A549 (cell line): ENCODE measurements at places on chromosomes 1 and 21. TPM values are rescaled to one million over a fixed set of nuclear protein-coding genes. Genes with fewer than 3 reads are reported as not detected.

The LCA5L gene
- 0.90 to 1.1 TPM (median 0.99 TPM) in 3 replicates for polyA plus RNA-seq

The OR2T2 gene
- polyA plus RNA-seq: not detected in 3 replicates

The PTCH2 gene
- polyA plus RNA-seq: 0.22 to 0.32 TPM (median 0.25 TPM) in 3 replicates

The SH3BGR gene
- polyA plus RNA-seq: 1.0 to 2.0 TPM (median 1.8 TPM) in 3 replicates

The IGSF21 gene
- not detected in 3 replicates for polyA plus RNA-seq

The TIPRL gene
- 31.6 to 38.3 TPM (median 34.4 TPM) in 3 replicates for polyA plus RNA-seq

The KRTAP19-1 gene
- not detected in 3 replicates for polyA plus RNA-seq

The OVAAL gene
- polyA plus RNA-seq: 0.08 to 0.12 TPM (median 0.09 TPM) in 3 replicates

The SH3BP5L gene
- polyA plus RNA-seq: 14.1 to 15.8 TPM (median 14.3 TPM) in 3 replicates

- no peak for DNase-seq
These were observed 8.8 kb upstream of the ABCB10 start for GRCh38 chr1:229567109-229567868.

DNA sequence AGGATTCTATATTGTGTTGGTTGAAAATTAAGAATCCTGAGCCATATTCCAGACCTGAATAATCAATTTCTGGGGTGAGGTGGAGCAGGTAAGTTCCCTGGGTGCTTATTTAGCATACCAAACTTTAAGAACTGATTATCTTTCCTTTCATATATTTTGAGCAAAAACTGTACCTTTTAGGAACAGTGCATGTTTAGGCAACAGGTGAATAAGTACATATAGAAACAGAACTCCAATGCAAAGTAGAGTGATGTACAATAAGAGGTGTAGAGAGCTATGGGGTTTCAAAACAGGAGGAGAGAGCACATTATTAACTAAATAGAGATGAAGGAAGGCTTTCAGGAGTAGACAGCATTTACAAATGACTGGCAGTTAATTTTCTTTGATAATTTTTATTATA is 28.7 kb downstream of the TMED5 start:
- no peak for DNase-seq

DNA sequence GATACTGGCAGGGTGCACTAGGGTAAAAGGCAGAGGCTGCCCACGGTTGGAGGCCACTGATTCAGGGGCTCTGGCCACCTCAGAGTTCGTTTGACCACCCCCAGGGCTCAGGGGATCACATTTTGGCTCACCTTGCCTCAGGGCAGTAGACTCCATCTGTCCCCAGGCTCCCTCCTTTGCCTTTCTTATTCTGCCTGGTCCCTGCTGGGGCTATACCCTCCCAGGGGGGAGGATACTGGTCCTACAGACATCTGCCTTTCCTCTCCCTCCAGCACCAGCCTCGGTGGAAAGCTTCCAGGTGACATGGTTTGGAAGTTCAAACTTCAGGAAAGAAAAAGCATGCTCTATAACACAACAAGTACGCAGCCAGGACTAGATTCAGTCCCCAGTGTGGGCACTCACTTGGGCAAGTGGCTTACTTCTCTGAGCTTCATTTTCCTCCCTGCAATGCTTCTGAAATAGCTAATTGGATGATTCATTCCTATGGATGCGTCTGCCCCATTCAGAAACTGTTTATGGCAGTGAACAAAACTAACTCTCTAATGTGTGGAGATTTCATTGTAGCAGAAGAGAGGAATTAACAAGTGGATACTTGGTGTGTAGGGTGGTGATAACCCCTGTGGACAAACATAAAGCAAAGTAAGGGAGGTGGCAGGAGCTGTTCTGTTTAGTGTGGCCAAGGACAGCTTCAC is 154.8 kb downstream of the TRABD2B start:
- DNase-seq: no peak

DNA sequence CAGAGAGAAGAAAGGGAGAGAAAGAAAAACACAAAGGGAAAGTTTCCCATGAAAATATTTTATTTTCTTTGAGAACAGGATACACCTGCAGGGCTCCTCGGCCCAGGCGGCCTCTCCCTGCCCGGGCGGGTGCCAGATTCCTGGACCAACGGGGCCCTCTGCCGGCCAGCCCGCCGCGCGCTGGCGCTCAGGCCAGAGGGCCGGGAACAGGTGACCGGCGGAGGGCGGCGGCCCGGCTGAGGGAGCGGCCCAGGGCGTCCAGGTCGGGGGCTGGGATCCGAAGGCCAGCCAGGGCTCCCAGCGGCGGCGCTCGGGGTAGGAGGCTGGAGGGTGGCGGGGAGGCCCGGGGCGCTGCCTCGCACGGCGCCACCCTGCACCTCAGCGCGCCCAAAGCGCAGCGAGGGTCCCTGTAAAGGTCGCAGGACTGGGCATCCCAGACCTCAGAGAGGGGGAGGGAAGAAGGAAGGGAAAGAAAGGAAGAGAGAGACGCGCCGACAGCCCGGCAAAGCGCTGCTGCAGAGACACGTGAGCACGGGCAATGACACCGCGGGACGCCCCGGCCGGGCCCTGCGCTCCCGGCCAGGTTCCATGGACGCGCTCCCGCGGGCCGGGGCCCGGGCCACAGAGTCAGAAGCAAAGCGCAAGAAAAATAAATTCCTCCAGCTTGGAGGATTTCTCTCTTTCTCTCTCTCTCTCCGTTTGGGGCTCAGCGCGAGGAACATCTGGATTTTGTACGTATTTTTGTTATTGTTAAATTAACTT is 927 bp downstream of the WNT9A start:
- DNase-seq: peak; percentile 80

DNA sequence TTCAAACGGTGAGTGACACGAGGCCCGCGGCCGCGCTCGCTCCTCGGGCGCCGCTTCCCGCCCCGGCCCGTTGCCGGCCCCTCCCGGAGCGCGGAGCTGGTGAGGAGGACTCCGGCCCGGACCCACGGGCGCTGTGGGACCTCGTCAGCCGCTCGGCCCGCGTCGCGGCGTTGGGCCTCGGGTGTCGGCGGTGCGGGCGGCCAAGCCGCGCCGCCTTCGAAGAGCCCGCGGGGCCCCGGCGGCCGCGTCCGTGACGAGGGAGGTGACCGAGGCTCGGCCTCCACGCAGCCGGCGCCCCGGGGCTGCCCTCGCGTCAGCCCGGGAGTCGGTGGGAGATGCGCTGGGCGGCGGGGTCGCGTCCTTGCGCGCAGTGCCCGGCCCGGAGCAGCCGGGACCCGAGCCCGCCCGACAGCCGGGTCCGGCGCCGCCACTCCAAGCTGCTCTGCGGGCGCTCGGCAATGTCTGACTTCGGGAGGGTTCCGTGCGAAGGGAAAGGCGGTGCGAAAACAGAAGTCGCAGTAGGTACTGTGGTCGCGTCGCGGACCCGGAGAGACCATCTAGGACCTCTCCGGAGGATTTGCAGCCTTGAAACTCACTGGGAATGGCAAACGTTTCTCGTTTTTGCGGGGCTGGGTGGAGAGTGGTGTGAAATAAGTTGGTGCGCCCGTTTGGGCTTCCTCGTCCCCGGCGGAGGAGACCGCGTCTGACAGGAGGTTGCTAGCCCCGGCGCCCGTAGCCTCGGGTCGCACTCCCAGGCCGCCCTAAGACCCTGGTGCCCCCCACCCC is 829 bp downstream of the SPEN start:
- no peak for DNase-seq

DNA sequence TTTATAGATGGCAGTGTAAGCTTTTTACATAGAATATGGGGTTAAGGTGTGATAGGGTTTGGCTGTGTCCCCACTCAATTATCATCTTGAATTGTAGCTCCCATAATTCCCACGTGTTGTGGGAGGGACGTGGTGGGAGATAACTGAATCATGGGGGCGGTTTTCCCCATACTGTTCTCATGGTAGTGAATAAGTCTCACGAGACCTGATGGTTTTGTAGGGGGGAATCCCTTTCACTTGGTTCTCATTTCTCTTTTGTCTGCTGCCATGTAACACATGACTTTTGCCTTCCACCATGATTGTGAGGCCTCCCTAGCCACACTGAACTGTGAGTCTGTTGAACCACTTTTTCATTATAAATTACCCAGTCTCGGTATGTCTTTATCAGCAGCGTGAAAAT is 290.3 kb upstream of the B3GALT2 start:
- DNase-seq: no peak

DNA sequence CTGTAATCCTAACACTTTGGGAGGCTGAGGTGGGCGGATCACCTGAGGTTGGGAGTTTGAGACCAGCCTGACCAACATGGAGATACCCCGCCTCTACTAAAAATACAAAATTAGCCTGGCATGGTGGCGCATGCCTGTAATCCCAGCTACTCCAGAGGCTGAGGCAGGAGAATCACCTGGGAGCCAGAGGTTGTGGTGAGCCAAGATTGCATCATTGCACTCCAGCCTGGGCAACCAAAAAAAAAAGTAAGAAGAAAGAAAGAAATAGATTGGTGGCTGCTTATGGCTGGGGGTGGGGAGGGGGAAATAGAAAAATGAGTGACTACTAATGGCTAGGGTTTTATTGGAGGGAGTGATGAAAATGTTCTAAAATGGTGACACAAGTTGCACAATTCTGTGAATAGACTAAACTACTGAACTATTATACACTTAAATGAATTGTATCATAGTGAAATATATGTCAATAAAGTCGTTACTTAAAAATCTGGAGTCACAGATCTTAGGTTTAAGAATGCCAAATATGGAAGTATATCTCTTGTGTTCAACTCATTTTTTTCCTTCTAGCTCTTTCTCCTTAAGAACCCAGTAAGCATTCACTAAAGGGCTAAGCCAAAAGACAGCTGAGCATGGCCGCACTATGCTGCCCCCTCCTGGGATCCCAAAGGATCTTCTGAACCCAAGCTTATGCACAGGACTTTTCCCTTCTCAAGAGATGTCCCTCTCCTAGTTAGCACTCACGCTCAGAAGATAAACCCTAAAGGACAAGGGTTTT is 3.2 kb upstream of the NPL start:
- peak; percentile 35 for DNase-seq

GRCh38 chr1:89771991-89772560 is 48.8 kb upstream of the LRRC8D start:
- DNase-seq: no peak

DNA sequence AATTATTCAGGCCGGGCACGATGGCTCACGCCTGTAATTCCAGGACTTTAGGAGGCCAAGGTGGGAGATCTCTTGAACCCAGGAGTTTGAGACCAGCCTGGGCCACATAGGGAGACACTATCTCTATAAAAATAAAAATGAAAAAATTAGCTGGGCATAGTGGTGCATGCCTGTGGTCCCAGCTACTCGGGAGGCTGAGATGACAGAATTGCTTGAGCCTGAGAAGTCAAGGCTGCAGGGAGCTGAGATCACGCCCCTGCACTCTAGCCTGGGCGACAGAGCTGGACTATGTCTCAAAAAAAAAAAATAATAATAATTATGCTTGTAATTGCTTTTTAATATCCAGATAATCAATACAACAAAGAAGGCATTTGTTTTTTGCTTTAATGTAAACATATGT is 91.3 kb downstream of the RIPK4 start:
- DNase-seq: no peak

GRCh38 chr1:40381268-40382107 is 8.0 kb downstream of the SMAP2 start:
- DNase-seq: no peak

- DNase-seq: no peak
These were observed 54.6 kb upstream of the IPO9 start for GRCh38 chr1:201774224-201774982.

GRCh38 chr1:161722406-161722805 is 1.1 kb downstream of the FCRLB start:
- no peak for DNase-seq

- no peak for DNase-seq
These were observed 111.0 kb downstream of the PTPN14 start for GRCh38 chr1:214440219-214440965.

DNA sequence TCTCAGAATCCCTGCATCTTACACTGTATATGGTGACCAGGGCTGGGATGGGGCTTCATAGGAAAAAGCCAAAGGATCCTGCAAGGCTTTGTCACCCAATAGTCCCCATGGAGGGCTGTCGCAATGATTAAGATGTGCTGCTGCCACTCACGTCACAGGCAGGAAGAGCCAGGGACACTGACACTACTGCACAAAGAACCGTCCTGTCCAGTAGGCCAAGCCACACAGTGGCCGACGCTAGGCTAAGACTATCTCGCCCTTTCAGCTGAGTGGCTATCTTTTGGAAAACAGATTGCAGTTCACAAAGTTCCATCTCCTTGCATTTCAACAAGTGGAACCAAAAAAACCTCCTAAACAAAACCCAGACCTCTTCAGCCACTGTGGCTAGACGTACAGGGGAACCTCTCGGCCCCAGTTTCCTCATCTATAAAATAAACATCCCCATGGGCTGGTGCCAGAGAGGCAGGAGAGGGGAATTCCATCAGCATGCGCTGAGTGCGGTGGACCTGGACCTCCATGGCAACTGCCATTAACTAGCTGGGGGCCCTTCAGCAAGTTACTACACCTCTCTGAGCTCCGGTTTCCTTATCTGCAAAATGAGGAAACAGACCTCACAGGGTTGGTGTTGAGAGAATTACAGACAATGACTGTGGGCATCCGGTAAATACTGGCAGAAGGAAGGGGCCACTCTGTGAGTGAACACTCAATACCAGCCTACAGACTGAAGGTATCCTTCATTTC is 8.7 kb downstream of the CAPZB start:
- no peak for DNase-seq

- no peak for DNase-seq
These were observed 4.9 kb downstream of the TPM3 start for GRCh38 chr1:154186852-154187501.

- DNase-seq: peak; percentile 88
These were observed 5.3 kb downstream of the C1orf116 start for GRCh38 chr1:207027206-207027777.
